ENCODE measurements at places on chromosomes 3 and 15. TPM values are rescaled to one million over a fixed set of nuclear protein-coding genes. Genes with fewer than 3 reads are reported as not detected.

- peaks cover 17% of the 10 kb centered on the region for H3K36me3 ChIP-seq
- H3K4me3 ChIP-seq, result no peak overlapping the region
- peaks cover 6% of the 10 kb centered on the region for H3K4me1 ChIP-seq
These were observed 132.7 kb downstream of the ATP8B4 start for GRCh38 chr15:49986326-49986725.

- H3K4me3 ChIP-seq, result no peak overlapping the region
- H3K36me3 ChIP-seq, result peaks cover 4% of the 10 kb centered on the region
- no peak for DNase-seq
- peaks cover 83% of the 10 kb centered on the region for H3K27me3 ChIP-seq
- peaks cover 10% of the 10 kb centered on the region for H3K4me1 ChIP-seq
- H3K27ac ChIP-seq, result no peak overlapping the region
These were observed 2.9 kb downstream of the CASR start for GRCh38 chr3:122186372-122186771.

DNA sequence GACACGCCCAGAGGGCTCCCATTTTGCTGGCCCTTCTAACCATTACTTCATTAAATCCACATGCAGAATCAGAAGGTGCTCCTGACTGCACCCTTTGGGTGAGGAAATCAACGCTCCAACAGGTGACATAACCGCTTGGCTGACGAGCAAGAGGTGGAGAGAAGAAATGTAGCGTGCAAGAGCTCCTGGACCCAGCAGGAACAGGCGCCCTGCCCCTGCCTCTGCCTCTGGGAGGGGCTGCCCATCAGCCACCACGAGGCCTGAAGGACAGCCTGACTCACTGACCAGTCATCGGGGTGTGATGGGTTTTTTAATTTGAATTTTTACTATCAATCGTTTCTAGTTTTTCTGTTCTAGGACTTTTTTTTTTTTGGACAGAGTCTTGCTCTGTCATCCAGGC is 218.2 kb downstream of the ADAMTS17 start:
- H3K36me3 ChIP-seq, result no peaks in the 10 kb centered on the region
- H3K4me1 ChIP-seq, result no peaks in the 10 kb centered on the region
- H3K27me3 ChIP-seq, result no peaks in the 10 kb centered on the region
- H3K27ac ChIP-seq, result no peak overlapping the region
- no peak for DNase-seq
- H3K4me3 ChIP-seq, result no peak overlapping the region

GRCh38 chr15:52281085-52282035 is 14.2 kb downstream of the MYO5C start:
- no peak for DNase-seq
- H3K4me1 ChIP-seq, result peaks cover 4% of the 10 kb centered on the region
- H3K27ac ChIP-seq, result no peak overlapping the region
- H3K27me3 ChIP-seq, result no peaks in the 10 kb centered on the region
- no peak overlapping the region for H3K4me3 ChIP-seq

DNA sequence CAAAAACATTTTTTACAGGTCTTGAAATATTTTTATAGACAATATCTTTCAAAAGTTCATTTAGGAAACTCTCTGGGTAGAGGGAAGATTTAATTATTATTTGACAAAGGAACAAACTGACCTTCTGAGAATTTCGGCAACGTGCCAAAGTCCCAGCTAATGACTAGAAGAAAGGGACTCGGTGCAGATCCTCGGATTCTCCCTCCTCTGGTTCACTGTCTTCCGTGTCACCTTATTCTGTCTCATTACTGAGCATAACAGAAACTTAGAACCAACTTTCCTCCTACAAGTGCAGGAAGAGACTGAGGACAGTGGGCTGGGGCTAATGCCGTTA is 339.1 kb downstream of the MECOM start:
- H3K36me3 ChIP-seq, result no peaks in the 10 kb centered on the region
- H3K4me3 ChIP-seq, result no peak overlapping the region
- no peaks in the 10 kb centered on the region for H3K4me1 ChIP-seq
- H3K27ac ChIP-seq, result no peak overlapping the region

DNA sequence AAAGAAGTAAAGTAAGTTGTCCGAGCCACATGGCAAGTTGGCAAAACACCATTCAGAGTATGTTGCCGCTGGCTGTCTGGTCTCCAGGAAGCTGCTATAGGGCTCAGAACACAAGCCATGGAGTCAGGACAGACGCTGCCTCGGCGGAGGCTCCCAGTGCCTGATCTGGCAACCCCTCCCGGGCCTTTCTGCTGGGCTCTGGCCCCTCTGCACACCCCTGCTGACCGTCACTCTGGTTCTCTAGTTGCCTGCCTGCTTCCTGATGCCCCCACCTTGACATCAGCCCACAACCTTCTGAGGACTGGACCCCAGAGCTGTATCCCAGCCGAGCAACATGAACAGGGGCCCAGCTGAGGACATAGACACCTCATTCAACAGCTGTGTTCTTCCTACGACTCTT is 39.1 kb downstream of the MGLL start:
- DNase-seq, result no peak
- H3K27me3 ChIP-seq, result peaks cover 5% of the 10 kb centered on the region
- no peak overlapping the region for H3K4me3 ChIP-seq
- H3K4me1 ChIP-seq, result peaks cover 3% of the 10 kb centered on the region

DNA sequence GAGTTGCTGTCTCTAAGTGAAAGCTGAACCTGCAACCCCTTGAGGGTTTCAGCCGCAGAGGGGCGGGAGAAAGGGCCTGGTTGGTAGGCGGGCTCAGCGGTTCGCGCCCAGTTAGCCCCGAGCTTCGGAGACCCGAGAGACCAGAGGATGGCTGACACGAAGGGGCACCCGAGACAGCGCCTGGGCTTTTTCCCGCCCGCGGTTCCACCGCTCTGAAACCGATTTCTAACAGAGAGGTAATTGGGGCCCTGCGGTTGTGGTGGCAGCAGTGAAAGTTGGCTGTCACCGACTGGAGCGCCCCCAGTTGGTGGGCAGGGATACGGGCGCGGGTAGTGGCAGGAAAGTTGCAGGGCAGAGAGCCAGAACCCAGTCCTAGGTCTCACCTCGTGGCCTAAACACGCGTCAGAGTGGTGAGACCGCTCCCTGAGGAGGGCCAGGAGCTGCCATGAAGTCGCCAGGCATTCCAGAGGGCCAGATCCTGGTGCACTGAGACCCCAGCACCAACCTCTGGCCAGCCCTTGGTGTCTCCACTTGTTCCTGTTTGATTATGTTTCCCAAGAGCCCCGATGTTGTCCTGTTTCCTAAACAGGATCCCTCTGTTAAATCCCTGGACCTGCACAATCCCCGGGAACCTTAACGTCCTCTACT is 625 bp upstream of the ELL3 start:
- H3K27me3 ChIP-seq, result peaks cover 25% of the 10 kb centered on the region
- H3K4me3 ChIP-seq, result peak overlapping the region; percentile 81
- peak overlapping the region; percentile 63 for H3K27ac ChIP-seq
- peaks cover 13% of the 10 kb centered on the region for H3K36me3 ChIP-seq

- DNase-seq, result no peak
- no peaks in the 10 kb centered on the region for H3K4me1 ChIP-seq
- peaks cover 4% of the 10 kb centered on the region for H3K36me3 ChIP-seq
- H3K27me3 ChIP-seq, result peaks cover 1% of the 10 kb centered on the region
- H3K27ac ChIP-seq, result no peak overlapping the region
These were observed 69.2 kb upstream of the DCP1A start for GRCh38 chr3:53416530-53416929.

GRCh38 chr3:177279118-177279815 is 82.0 kb upstream of the TBL1XR1 start:
- H3K27me3 ChIP-seq, result no peaks in the 10 kb centered on the region
- H3K4me1 ChIP-seq, result peaks cover 20% of the 10 kb centered on the region
- peaks cover 6% of the 10 kb centered on the region for H3K36me3 ChIP-seq
- DNase-seq, result no peak
- H3K27ac ChIP-seq, result no peak overlapping the region
- H3K4me3 ChIP-seq, result no peak overlapping the region

DNA sequence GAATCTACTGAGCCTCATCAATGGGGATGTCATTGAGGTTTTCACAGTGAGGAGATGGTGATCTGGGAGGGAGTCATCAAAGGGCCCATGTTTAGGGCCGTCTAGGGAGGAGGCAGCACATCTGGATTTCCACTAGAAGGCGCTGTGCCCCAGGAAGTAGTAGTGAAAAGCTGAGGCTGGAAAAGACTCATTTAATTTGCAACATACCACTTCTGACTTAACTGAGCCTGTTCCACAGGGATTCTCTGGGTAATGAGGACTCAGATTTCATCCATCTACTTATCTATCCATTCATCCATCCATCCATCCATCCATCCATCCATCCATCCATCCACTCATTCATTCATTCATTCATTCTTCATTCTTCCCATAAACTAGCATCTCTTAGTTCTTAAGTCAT is 17.4 kb upstream of the SHF start:
- H3K4me3 ChIP-seq, result no peak overlapping the region
- DNase-seq, result peak; percentile 73
- H3K36me3 ChIP-seq, result no peaks in the 10 kb centered on the region

GRCh38 chr3:48372377-48372770 is 355 bp downstream of the FBXW12 start:
- no peak overlapping the region for H3K27ac ChIP-seq
- H3K36me3 ChIP-seq, result no peaks in the 10 kb centered on the region
- no peak for DNase-seq
- H3K4me3 ChIP-seq, result no peak overlapping the region

- no peak overlapping the region for H3K27ac ChIP-seq
- peaks cover 4% of the 10 kb centered on the region for H3K27me3 ChIP-seq
- H3K36me3 ChIP-seq, result no peaks in the 10 kb centered on the region
These were observed 66.3 kb upstream of the IQSEC1 start for GRCh38 chr3:13139471-13140065.

- H3K4me3 ChIP-seq, result peak overlapping the region; percentile 84
- peaks cover 29% of the 10 kb centered on the region for H3K36me3 ChIP-seq
- H3K27ac ChIP-seq, result peak overlapping the region; percentile 91
- no peaks in the 10 kb centered on the region for H3K27me3 ChIP-seq
These were observed 676 bp downstream of the QRICH1 start for GRCh38 chr3:49092938-49093852.

DNA sequence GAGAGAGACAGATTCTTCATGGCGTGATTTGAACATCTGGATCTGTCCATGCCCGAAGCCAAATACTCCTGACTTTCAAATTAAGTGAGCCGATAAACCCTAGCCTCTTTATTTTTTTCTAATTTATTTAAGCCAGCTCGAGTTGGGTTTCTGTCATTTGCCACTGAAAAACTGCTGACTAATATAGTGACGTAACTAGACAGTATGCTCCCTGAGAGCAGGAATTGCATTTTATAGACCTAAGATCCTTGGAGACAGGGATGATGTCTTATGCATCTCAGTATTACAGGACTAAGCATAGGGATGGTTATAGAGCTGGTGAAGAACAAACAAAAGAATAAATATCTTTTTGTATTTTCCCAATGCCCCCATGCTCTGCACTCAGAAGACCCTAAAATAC is 4.6 kb downstream of the LHFPL4 start:
- DNase-seq, result no peak
- no peak overlapping the region for H3K4me3 ChIP-seq
- no peaks in the 10 kb centered on the region for H3K36me3 ChIP-seq
- H3K27ac ChIP-seq, result no peak overlapping the region
- H3K4me1 ChIP-seq, result peaks cover 2% of the 10 kb centered on the region

GRCh38 chr3:51337666-51338065 is 47.4 kb upstream of the MANF start:
- no peak for DNase-seq
- H3K36me3 ChIP-seq, result no peaks in the 10 kb centered on the region
- no peak overlapping the region for H3K4me3 ChIP-seq

DNA sequence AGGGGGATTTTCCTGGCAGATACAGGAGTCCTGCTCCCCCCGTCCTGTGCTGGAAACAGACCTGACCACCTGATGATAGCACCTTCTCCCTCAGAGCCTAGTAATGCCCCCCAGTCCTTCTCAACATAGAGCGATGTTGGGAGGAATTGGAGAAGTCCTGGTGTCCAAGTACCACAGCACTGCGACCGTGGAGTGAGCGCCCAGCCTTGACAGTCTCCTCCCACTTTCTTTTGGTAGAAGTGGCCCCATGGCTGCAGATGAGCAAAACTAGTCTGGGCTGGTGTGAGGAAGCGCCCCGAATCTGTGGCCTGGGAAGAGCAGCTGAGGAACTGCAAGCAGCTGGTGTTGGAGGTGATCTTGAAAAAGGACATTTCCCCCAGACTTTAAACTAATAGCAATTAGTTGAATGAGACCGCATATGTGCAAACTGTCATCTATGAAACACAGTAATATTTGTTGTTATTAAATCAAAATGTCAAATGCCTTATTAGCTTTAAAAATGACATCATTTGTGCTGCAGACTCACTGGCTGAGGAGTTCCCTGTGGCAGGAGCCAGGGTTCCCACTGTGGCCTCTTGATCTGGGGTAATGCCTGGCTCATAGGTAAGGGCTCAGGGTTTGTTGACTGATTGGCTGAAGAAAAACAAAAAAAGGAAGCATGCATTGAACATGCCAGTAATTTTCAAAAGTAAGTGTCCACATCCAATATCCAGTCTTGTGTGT is 121.8 kb downstream of the CACNA2D3 start:
- H3K4me1 ChIP-seq, result no peaks in the 10 kb centered on the region
- no peaks in the 10 kb centered on the region for H3K36me3 ChIP-seq
- H3K27me3 ChIP-seq, result no peaks in the 10 kb centered on the region
- H3K4me3 ChIP-seq, result no peak overlapping the region

WNT7A gene
- total RNA-seq, result 0.13 TPM

APEH gene
- total RNA-seq, result 132 TPM

KIF15 gene
- 52.5 TPM for total RNA-seq

MESP2 gene
- not detected for total RNA-seq

ANXA2 gene
- total RNA-seq, result 566 TPM
